ENCODE measurements at places on chromosomes 7 and 10.
A peak's percentile ranks its signal among the peaks of the same experiment; 100 is the strongest.

GRCh38 chr10:34612446-34612845 lies 202.7 kb downstream of the PARD3 start:
- DNase-seq: no peak

- no peak for DNase-seq
Observed at GRCh38 chr10:97117372-97117771, 68.4 kb downstream of the SLIT1 start.

DNA sequence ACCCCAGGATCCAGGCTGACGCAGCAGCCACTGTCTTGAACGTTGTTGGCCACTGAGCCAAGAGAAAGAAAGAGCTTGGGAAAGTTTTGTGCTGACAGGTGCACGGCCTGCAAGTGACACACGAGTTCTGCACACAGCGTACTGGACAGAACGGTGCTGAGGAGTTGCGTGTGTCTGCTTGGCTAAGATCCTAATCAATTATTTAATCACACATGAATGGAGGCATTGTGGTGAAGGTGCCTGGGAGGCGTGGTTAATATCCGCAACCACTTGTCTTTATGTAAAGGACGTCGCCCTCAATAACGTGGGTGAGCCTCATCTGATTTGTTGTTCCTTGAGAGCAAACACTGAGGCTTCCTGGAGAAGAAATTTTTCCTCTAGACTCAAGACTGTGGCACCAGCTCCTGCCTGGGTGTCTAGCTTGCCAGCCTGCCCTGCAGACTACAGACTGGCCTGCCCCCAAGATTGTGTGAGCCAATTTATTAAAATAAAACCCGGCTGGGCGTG lies 16.6 kb upstream of the GNA12 start:
- no peak for DNase-seq

GRCh38 chr7:148983200-148984146 lies 44.8 kb downstream of the PDIA4 start:
- peak; percentile 87 for DNase-seq

DNA sequence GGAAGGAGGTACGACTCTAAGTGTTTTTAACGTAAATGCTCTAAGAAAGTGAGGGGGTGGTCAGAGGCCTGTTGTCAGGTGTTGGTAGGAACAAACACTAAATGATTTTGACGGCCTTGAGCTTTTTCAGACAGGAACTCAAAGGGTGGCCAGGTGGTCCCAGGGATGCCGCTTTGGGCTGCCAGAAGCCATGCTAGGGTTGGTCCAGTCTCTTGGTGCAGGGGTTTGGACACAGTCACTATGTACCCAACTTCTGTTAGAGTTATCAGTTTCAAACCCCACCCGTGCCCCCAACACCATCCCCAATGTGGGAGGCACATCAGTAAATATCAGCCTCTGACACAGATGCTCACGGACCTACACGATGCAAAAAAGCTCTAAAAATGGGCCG lies 9.3 kb downstream of the ATP6V0E2 start:
- DNase-seq: no peak

GRCh38 chr7:154928136-154929005 lies 74.6 kb downstream of the PAXIP1 start:
- DNase-seq: peak; percentile 35
